ENCODE measurements at places on chromosomes 3 and 15. TPM values are rescaled to one million over a fixed set of nuclear protein-coding genes. Genes with fewer than 3 reads are reported as not detected.

GRCh38 chr3:13282358-13282985 is 137.7 kb downstream of the NUP210 start:
- DNase-seq: no peak

DNA sequence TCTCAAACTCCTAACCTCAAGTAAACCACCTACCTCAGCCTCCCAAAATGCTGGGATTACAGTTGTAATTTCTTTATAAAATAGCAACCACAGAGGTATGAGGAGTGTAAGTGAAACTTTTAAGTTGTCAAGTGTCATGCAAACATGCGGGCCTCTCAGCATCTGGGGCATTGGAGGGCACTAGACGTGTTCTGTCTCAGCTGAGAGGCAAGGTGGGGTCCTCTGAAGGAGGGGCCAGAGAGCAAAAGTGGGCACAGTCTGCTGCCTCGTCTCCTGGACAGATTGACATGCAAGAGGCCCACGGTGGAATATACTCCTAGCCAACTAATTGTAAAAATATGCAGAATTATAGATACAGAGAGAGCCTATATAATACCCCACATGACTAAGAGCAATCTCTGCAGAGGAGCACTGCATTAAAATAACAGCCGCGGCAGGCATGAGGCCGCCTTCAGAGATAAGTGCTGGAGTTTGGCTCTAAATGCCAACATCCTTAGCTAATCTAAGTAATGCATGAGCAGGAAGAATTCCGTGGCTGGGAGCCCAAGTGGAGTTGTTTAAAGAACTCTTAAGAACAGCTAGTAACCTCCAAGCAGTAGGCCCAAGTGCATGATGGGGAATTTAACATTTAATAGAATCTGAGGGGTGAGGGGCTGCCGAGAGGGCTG is 87.8 kb upstream of the RNU6-1 start:
- peak; percentile 63 for DNase-seq

GRCh38 chr15:67579164-67579563 is 36.7 kb downstream of the MAP2K5 start:
- no peak for DNase-seq

DNA sequence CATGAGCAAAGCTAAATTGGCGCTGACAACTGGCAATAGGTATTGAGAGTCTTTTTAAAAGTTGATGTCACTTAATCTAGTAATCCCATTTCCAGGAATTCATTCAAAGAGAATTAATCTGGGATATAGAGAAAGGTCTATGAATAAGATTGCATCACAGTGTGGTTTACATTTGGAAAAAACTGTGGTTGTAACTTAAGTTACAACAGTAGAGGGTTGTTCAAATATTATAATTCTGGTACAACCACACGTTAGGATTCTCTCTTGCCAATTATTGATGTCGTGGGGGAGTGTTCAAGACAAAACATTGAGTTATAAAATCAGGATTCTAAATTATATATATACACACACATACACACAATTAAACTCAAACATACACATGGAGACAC is 79.8 kb downstream of the LIPC start:
- no peak for DNase-seq

DNA sequence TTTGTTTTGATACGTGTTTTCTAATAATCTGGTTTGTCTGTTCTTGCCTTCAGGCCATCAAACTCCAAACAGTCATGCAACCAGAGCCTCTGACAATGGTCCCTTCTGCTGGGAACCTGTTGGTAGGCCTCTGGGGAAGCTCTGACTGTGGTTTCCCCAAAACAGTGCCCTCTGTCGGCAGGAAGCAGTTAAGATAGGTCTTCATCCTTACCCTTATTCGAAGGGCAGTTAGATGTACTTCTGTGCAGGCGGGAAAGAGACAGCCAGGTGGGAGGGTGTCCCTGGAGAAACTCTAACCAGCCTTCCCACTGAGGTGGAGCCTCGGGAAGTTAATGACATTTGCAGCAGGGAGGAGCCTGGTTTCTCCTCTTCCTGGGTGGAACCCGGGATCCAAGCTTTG is 81.6 kb upstream of the CHMP2B start:
- no peak for DNase-seq

DNA sequence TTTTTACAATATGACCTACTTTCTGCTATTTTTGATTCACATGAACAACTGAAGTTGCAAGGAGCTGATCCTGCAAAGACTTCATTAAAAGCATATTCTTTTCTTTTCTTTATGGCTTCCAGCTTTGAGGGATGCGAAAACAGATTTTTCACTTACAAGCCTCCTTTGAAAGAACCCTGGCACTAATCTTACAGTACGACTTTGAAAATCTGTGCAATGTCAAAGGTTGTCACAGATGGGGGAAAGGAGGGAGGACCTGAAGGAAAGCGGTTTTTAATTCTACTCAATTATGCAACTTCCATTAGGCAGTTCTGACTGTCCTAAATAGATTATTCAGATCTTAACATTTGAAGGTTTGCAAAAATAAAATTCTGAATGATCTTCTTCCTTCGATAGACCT is 130.5 kb downstream of the TNIK start:
- no peak for DNase-seq

DNA sequence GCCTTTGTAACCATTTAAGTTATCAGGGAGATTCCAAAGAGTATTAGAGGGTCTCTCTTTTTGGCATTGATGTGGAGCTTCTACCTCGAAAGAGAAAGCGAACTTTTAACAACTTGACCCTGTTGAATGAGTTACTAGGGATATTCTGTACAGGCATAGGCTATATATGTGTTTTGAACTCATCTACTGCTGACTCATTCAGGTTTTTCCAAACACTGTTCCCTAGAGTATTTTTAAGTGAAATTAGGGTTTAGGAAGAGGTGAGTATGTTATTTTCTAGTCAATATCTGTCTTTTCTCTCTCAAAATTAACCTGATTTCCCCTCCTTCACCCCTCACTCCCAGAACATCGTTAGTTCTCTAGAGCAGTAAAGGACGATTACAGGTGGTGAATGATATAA is 228.1 kb upstream of the C2CD4B start:
- no peak for DNase-seq

- DNase-seq: no peak
These were observed 127.1 kb upstream of the SMAD3 start for GRCh38 chr15:66938114-66938830.

- peak; percentile 78 for DNase-seq
These were observed 43.9 kb downstream of the P3H2 start for GRCh38 chr3:190076601-190077394.

DNA sequence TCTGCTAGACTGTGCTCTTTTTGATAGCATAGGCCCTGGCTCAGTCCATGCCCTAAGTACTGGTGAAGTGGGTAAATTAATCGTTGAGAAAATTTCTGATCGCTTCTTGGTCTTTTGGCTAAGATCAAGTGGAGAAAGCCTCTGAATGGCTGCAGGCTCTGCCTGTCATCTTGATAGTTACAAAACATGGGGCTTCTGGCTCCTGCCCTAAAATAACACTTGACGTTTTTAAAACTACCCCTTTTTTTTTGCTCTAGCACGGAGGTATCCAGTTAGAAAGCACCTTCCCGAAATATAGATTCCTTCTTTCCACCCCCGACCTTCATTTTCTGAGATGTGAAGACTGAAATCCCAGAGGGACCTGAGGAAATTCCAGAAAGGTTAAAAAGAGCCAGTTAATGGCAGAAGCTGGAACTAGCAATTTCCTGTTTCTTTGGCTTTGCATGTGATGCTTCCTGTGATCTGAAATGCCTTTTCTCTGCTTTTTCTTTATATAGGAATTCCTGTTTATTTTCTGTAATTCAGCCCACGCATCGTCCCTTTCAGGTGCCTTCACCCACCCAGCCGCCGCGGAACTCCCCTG is 799 bp upstream of the C2CD4B start:
- no peak for DNase-seq

DNA sequence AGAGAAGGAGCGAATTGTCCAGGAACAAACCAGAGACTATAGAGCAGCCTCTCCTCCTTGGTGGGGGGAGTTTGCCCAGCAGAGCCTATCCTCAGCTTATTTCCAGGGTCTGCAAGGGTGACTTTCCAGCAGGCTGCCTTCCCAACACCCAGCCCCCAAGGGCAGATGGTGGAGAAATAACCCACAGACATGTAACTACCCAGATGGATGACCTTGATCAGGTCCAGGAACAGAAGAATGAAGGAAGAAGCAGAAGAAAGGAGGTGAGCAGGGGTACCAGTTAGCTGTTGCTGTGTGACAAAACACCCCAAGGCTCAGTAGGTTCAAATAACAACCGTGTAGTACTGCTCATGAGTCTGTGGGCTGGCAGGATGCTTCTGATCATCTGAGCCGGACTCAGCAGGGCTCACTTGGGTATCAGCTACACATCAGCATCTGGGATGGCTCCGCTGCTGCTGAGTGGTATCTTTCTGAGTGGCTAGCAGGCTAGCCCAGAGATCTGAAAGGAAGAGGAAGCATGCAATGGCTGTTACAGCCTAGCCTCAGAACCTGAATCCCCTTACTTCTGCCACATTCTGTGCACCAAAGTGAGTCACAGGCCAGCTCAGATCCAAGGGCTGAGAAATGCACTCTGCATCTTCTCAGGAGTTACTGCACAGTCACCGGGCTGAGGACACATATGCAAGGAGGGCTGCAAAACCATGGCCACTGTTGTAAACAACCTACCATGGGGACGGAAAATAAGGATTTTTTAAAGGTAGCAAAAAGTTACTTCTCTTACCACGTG is 22.2 kb upstream of the TXNRD3 start:
- no peak for DNase-seq

- DNase-seq: no peak
These were observed 301.7 kb upstream of the UMPS start for GRCh38 chr3:124428372-124429128.

- no peak for DNase-seq
These were observed 47.8 kb downstream of the DHX30 start for GRCh38 chr3:47850564-47851410.

- DNase-seq: no peak
These were observed 5.5 kb upstream of the ZNF662 start for GRCh38 chr3:42900226-42901072.

DNA sequence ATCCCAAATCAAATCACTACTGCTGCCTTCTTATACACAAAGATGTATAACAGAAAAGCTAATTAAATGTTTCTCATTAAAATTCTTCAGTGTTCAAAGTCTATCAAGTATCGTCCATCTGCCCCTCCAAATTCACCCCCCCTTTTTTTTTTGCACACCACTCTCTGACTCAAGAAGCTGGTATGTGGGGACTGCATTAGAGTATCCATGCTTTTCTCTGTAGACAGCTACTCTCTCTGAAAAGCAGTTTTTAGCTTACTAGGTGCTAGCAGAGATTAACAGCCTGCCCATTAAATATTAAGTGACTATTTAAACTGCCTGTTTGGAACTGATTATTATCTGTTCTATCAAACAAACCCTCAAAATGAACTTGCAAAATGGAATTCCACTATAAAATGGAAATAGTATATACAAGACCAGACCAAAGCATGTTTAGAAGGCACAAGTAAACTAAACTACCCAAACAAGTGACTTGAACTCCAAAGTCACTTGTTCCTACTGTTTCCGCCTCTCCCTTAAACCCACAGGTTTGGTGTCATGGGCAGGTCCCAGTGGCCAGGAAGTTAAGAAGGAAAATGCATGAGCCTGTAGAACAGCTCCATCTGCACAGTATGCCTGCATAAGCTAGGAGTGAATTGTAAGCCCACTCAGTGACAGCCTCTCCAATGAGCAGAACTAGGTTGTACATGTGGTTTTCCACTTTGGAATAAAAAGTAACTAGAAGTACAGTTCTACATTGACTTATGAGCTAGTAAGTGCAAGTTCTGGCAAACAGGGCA is 32.5 kb downstream of the GBE1 start:
- DNase-seq: no peak

GRCh38 chr3:159186581-159186980 is 384.7 kb downstream of the MFSD1 start:
- DNase-seq: no peak

DNA sequence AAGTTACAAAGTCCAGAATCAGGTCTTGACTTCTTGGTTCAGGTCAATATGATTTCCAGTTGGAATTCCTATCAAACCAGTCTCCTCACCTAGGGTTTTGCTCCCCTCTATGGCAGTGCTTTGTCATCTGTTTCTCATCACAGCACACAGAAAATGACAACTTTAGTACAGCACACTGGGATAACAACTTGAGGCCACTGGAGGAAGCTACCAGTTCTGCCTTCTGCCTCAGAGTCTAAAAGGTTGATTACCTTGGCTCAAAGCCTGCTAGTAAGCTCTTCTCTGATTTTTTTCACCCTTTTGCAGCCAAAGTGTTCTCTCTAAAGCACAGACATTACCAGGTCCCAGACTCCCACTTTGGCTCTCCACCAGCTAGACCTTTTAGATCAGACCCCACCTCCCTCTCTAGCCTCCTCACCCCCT is 24.8 kb upstream of the TRIM59 start:
- no peak for DNase-seq

- DNase-seq: peak; percentile 48
These were observed 279.4 kb upstream of the TLE3 start for GRCh38 chr15:70376929-70377691.

DNA sequence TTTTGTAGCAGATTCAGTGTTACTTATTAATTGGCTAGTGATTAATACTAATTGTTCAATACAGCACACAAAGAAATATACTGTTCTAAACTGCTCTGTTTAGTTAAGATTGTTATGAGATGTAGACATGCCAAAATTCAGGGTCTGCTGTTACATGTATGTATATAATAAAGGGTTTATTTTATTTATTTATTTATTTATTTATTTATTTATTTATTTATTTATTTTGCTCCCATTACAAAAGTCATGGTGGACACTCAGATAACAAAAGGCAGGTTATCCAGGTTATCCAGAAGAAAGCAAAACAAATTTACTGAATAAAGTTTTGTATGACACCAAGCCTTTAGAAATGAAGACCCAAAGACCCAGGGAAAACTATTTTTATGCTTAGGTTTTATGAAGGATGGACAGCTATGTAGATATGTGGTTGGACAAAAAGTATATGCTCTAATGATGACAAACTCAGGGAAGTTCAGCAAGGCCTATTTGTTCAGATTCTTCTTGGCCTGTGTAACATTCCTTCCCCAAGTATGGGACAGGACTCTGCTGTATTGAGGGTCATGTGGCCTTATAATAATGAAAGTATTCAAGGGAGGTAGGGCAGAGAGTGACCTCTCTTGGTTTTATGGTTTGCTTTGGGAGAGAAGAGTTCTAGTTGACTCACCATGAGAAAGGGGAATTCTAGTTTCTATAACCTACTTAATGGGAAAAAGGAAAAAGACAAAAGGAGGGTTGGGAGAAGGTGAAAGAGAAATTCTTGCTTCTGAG is 1056.8 kb downstream of the ROBO2 start:
- no peak for DNase-seq

GRCh38 chr3:56590814-56591213 is 33.8 kb downstream of the CCDC66 start:
- DNase-seq: no peak

GRCh38 chr3:58356054-58356453 is 23.4 kb downstream of the PXK start:
- DNase-seq: no peak

CLDN1 gene
- 115 TPM for total RNA-seq

NANOGP8 gene
- total RNA-seq: 0.89 TPM

LMOD3 gene
- total RNA-seq: 8.9 TPM

CPB1 gene
- total RNA-seq: 8.7 TPM

RAB11A gene
- 71.7 TPM for total RNA-seq

CHRM5 gene
- not detected for total RNA-seq

EIF4E3 gene
- total RNA-seq: 11.0 TPM

SLC7A14 gene
- total RNA-seq: under 0.01 TPM

DAG1 gene
- total RNA-seq: 32.9 TPM

GABRB3 gene
- 1.8 TPM for total RNA-seq

KPNA1 gene
- total RNA-seq: 29.4 TPM

SH3BP5 gene
- total RNA-seq: 44.2 TPM

RLBP1 gene
- total RNA-seq: not detected

FBXW12 gene
- total RNA-seq: not detected

Data from skin of body (tissue), 3 donors.